Cortex of kidney (tissue), 1 donor: ENCODE measurements at places on chromosomes 5 and 9.

- no peak for DNase-seq
These were observed 2.2 kb upstream of the ELL2 start for GRCh38 chr5:95963650-95964410.

DNA sequence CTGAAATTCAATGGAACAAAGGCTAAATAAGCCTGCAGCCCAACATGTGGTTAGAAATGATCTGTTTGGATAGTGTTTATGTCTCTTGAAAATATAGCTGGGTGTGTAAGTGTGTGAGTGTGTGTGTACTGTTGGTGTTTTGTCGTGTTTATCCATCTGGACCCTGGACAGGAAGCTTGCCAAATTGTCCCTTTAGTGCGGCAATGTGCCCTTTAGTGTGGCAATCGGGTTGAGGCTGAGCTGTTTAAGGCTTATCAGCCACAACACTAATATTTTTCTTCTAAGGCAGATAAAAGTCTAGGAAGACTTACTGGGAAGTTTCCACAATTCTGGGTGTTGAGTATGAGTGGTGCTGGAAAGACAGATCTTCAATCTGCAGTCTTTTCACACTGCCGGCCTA lies 180.2 kb downstream of the YTHDC2 start:
- DNase-seq, result no peak

- no peak for DNase-seq
These were observed 7.2 kb downstream of the CYSTM1 start for GRCh38 chr5:140182075-140182711.

- DNase-seq, result no peak
These were observed 457.3 kb downstream of the ZNF608 start for GRCh38 chr5:124289130-124289529.

DNA sequence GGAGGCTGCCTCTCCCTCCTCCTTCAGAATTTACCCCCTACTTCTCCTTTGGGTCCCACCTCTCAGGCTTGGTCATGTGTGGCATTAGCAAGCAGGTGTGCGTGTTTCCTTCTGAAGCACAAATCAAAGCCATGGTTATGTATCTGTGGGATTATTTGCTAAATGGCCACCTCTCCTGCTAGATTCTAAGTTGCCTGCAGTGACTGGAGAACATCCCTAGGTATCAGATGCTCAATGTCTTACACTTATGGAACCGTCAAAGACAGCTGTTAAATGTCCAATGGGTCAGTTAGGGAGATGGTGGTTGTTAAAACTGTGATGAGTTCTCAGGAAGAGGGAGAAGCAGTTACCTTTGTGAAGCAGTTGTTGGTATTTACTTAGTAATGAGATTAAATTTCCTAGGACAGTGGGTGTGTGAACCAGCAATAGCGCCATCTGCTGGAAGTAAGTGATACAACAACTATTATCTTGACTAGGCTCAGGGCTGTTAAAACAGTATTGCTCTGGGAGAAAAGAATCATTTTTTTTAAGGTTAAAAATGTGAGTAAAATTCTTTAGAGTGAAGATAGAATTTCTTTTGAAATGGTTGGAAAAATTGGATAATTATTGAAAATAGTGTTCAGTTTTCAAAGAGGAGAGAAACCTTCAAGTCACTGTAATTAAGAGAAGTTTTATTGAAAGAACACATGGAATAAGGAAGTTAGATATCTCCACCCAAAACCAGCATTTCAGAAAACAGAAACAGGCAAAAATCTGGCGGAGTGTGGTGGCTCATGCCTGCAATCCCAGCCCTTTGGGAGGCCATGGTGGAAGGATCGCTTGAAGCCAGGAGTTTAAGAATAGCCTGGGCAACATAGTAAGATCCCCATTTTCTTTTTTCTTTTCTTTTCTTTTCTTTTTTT lies 71.3 kb downstream of the TMC1 start:
- DNase-seq, result no peak

- DNase-seq, result no peak
These were observed 559.5 kb upstream of the SGCD start for GRCh38 chr5:155767470-155767869.
